Germinal center (tissue), 1 donor: ENCODE measurements at places on chromosomes 6 and 20.

DNA sequence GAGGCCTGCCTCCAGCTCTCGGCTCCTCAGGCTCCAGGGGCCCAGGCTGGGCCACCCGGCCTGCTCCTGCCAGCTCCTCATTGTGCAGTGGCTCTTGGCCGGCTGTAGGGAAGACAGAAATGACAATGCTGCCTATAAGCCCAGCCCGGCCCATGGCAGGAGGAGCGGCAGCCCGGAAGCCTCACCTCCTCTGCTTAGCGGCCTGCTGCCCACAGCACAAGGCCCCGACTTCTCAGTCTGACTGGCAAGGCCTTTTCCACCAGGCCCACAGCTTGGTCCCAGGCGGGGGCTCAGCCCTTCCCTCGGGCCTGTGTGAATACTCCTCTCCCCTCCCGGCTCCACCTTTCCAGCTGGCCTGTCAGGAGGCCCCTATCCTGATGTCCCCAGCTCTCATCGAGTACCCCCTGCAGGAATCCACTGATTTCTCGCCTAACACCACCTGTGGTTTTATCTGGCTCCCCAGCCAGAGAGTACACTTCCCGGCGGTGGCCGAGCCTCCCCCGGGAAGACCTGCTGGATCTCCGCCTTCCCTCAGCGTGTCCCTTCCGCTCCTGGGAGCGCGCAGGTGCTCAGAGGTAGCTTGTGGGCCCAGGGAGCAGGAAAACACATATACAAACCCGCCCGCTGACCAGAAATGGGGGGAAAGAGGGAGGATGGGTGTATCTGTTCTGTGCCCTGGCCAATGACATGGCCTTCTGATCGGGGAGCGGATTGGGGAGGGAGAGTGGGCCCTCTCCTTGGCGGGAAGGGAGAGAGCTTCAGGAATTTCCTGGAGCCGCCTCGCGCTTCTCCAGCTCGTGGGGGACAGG lies 963 bp downstream of the DDRGK1 start:
- peak; percentile 27 for DNase-seq

DNA sequence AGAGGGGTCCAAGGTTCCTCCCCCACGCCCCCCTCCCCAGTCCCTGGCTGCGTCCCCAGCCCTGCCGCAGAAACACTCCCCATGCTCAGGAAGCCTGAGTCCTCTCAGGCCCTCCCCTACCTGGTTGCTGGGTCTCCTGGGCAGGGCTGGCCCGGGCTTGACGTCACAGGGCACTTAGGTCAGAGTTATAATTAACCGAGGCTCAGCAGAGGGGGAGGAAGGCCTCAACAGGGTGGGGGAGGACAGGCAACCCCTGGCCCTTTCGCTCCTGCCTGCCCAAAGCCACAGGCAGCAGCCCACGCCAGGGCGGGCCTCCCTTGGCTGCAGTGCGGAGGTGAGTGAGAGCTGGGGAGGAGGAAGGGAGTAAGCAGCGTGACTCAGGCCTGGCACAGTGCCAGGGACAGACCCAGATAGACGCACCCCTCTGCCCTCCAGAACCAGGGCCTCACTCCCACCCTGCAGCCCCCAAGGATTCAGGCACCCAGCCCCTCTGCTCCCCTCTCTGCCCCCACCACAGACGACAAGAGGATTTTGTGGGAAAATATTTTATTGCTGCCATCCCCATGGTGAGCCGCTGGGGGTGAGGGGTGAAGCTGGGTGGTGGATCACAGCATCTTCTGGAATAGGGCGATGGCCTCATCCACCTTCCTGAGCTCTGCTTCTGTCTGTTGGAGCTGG lies at the start of gene VWA7:
TSS of gene VWA7 (minus strand) at position 340 of the 678 bp plus-strand sequence. CDS start 549 bp downstream, outside the sequence.
- DNase-seq = peak; percentile 41

GRCh38 chr20:32278199-32278643 lies 770 bp downstream of the KIF3B start:
- DNase-seq = peak; percentile 82

DNA sequence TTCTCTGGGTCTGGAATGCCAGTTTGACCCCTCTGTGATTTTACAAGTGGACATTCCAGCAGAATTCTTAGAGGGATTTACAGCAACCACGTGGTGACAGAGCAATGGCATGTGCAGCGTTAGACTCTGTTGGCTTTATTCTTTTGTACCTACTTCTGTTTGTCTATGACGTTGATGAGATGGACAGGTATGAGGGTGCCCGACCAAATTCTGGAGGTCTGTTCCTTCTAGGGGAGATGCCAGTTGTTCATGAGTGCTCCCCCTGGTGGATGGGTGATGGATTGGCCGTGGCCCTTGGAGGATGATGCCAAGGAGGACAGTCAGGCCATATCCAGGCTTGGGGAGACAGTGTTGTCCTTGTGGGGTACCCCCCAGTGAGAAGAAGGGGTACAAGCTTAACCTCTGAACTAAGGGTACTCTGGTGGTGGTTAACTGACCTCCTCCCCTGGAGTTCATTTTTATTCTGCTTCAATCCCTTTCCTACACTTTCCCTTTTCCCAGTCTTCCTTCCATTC lies 198.6 kb downstream of the DTNBP1 start:
- peak; percentile 25 for DNase-seq

DNA sequence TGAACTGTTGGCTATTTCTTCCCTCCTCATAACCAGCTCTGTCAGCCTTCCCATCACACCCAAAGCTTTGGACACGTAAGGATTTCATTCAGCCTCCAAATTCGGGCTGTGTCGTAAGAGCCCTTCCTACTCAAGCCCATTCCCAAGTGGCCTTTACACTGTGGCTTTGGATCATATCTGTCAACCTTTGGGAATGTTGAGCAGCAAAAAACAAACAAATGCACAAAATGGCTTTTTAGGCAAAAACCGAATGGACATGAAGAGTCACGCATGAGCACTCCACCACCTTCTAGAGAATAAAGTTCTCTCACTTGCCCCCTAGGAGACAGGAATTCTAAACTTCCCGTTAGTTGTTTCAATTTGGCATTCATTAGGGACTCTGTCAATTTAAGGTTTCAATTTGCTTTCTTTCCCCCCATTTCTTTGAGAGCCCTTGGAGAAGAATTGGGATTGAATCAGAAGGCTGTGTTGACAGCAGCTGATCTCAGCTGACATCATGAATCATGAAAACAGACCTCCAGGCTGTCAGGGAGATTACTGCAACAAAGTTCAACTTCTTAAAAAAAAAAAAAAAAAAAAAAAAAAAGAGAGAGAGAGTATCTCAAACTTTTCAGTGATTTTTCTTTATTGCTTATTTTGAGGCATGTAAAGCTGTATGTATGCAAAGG lies 110.3 kb downstream of the BCAS1 start:
- DNase-seq = no peak

- no peak for DNase-seq
These were observed 1.5 kb upstream of the ASF1A start for GRCh38 chr6:118892355-118892991.

DNA sequence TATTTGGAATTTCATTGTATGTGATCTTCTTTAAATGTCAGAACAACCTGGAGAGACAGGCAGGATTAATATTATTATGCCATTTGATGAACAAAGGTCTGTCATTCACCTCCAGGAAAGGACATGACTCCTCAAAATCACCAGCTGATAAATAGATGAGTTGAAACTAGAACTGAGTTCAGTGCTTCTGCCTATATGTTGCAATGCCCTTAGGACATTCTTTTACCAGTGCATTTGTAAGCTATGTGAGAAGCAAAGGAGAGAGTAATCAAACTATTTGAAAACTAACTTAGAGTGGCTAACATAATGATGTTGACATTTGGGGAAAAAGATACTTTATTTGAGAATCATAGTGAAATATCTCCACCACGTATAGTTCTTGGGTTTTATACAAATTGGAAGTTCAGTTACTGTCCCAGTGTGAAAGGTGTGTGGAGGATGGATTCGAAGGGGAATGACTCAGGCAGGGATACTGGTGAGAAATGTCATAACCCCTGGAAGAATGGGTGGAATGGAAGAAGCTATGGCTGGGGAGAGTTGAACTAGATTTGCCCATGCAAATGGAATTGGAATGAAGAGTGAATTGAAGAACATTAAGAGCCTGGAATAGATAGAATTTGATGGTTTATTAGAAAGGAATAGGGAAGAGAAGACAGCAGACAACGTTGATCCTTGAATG lies 21.5 kb downstream of the PKIB start:
- no peak for DNase-seq

DNA sequence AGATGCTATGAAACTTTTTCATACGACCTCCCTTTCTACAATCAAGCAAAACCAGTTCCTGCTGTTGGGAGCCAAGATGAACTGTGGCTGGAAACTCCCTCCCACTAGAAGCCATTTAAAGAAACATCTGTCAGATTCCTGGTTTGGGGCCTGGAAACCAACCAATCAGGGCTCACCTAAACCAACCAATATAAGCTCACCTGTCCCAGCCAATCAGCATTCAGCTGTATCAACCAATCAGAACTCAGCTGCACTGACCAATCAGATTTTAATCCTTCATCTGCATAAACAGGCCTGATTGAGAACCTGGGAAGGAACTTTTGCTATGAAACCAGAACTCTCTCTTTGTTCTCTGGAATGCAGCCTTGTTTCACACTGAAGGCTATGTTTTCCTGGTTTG lies 42.4 kb downstream of the SNX14 start:
- no peak for DNase-seq

- no peak for DNase-seq
These were observed 496.6 kb upstream of the EPHA7 start for GRCh38 chr6:93915961-93916360.

- no peak for DNase-seq
These were observed 96.1 kb downstream of the NUS1 start for GRCh38 chr6:117771403-117771802.

DNA sequence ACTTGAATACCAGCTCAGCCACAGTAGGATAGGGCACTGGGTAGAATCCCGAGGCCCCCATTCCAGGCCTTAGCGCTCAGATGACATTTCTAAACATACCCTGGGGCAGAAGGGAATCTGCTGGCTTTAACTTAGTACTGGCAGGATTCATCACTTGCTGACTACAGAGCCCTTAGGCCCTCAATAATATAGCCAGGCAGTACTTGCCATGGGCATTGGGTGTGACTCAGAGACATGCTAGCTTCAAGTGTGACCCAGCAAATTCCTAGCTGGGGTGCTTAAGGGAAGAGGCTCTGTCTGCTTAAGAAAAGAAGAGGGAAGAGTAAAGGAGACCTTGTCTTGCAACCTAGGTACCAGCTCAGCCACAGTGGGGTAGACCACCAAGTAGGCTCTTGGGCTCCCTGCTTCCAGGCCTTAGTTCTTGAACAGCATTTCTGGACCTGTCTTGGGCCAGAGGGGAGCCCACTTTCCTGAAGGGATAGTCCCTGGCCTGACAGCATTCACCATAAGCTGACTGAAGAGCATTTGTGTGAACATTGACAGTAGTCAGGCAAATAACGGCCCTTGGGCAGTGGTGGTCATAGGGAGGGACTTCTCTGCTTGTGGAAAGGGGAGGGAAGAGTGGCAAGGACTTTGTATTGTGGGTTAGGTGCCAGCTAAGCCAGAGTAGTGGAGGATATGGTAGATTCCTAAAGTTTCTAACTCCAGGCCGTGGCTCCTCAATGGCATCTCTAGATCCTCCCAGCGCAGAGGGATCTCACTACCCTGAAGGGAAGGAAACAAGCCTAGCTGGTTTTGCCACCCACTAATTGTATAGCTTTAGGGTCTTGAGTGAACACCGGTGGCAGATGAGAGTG lies 48.5 kb upstream of the HACE1 start:
- no peak for DNase-seq

DNA sequence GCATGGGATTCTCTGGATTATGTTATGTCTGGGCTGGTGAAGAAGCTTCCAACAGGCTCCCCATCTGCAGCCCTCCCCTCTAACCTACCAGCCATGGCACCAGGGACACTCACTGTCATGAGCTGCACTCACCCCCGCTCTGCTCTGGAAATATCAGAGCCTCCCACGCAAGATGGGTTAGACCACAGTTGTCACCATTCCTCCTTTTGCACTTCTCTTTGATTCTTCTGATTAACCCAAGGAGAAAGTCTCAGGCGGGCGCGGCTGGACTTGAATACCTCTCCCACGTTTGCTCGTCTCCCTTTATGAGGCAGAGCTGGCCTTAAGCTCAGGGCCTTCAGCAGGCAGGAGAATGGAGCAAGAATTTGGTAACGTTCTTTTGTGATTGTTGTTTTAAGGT lies 128.1 kb downstream of the CEBPB start:
- DNase-seq = no peak

DNA sequence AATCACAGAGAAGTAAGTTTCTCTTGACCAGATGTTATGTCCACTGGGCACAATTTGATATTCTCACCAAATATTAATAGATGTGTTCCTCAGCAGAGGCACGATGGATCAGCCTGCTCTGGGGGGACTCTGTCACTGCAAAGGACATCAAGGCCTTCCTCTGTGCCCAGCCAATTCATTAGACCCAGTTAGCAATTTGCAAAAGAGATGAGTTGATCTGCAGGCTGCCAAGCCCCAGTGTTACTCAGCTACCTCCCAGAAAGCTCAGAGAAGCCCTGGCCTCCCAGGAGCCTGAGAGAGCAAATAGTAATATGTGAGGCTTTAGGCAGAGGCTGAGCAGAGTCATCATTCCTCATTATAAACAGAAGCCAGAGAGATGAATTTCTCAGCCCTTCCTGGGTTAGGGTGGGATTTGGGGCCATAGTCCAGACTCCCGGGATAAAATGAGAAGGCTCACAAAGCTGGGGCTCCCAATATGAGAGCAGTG lies 54.2 kb downstream of the ZNF831 start:
- no peak for DNase-seq

- DNase-seq = no peak
These were observed 470.1 kb downstream of the PREX1 start for GRCh38 chr20:48357714-48358113.

DNA sequence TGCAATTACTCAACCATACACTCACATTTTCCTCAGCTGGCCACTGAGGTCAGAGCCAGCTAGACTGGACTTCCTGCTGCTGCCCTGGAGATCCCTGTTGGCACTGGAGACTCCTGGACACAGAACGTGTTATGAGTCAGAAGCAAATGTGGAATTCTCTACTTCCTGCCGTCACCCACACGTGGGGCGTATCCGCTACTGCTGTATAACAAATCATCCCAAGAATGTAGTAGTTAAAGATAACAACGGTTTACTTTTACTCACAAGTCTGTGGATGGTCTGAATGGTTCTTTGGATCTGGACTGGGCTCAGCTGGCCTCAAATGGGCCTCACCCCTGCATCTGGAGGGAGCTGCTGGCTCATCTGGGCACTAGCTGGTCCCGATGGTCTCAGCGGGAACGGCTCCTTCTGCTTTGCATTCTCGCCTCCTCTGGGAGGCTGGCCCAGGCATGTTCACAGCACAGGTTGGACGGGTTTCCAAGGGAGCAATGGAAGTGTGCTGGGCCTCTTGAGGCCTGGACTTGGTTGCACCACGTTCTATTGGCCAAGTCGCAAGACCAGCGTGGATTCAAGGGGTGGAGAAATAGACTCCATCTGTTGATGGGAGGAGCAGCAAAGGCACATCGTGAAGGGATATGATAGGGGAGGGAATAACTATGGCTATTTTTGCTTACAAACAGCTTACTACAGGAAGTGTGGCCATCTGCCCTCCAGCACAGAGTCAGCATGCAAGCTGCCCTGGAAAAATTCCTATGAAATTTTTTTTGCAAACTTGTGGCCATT lies 118.5 kb downstream of the SNX5 start:
- DNase-seq = no peak

- DNase-seq = no peak
These were observed 82.7 kb upstream of the FOXC1 start for GRCh38 chr6:1527073-1527457.
